ENCODE measurements at places on chromosomes 3 and 15.

GRCh38 chr15:40595773-40596172, 1.7 kb downstream of the KNL1 start:
- no peak for DNase-seq

GRCh38 chr3:45182915-45183871, 37.0 kb upstream of the CDCP1 start:
- DNase-seq, result no peak

DNA sequence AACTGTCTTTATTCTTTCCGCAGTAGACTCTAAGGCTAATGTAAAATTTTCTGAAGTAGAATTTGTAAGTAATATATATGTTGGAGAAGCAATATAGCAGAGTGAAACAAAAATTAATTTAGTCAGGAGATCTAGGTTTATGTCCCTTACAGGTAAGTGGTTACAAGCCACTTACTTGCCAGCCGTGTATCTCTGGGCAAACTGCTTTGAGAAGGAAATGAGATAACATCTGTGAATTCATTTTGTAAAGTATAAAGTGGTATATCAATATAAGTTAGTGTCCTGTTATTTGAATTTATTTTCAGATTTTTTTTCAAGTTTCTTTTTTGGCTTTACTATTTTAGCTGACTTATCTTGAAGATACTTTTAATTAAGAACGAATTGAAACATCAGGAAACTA, 5.5 kb downstream of the DAZL start:
- no peak for DNase-seq

DNA sequence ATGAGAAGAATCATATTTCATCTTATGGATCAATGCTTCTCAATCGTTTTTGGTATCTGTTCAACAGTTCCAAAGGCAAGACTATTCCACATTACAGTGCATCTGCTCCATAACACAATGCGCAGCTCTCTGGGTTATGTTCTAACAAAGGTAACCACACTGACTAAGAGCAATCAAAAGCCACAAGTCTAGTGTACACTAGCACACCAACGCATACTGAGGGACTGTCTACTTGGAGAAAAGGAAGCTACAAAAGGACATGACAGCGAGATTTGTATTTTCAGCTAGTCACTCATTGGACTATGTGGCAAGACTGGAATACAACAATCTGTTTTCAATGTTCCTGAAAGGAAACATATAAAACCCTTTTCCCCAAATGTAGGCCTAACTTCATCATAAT, 35.8 kb downstream of the SETD2 start:
- DNase-seq, result no peak

GRCh38 chr3:183526838-183527427, 28.6 kb downstream of the KLHL6 start:
- DNase-seq, result no peak

DNA sequence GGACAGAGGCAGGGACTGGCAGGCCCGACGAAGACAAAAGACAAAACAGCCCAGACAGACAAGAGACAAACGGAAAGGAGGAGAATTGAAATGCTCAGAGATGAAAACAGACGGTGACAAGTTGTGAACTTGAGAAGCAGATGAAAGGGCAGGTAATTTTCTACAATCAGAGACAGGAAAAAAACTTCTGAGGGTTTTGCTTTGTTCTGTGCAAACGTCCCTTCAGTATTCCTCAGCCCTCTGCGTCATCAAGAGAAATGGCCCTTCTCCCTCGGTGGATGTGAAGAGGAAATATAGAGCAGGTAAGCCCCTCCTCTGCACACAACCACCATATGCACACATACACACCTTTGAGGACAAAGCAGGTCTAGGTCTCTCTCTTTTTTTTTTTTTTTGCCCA, 206.6 kb downstream of the UACA start:
- DNase-seq, result no peak

DNA sequence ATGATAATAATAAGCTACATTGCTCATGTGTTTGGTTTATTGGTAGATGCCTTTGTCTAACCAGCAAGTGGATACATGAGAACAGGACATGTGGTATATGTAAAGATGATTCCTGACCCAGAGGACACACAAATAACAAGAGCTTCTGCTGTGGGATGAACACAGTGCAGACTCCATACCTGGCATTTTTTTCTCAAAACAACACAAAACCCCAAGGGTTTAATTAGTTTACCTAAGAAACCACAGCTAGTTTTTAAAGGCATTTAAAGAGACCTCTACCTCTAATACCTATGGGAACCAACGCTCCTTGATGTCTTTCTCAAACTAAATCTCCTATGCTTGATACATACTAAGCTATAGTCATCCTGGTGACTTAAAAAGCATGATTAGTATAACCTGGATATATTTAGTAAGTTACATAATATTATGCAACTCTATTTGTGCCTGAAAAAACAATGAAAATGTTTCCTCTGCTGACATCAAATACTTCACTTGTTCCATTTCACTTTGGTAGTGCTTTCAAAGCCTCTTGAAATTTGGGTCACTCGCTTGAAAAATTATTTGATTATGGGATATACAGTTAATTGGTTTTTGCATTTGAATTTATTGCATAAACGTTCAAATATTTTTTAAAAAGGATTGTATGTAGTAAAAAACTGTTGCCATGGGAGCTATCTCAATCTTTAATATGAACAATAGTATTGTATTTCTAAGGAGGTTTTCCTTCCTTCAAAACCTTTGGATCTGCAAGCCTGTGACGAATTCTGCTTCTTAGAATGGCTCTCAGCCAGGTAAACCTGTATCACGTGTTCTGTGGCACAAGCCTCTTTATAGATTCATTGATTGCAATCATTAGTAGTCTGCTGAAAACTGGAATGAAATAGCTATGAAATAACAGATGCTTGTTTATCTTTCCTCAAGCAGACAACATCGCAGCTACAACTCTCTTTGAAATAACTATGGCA, 233.0 kb upstream of the KCNMB2 start:
- no peak for DNase-seq

GRCh38 chr15:49423021-49423420, at the start of gene FGF7:
Gene FGF7, plus strand, starts transcription at chr15:49423242. Its CDS starts 1,056 bp downstream, at chr15:49424298.
- no peak for DNase-seq

GRCh38 chr15:67944010-67944641, 104.3 kb upstream of the RNU6-1 start:
- DNase-seq, result no peak

GRCh38 chr3:139301183-139301582, 42.6 kb upstream of the MRPS22 start:
- DNase-seq, result no peak

DNA sequence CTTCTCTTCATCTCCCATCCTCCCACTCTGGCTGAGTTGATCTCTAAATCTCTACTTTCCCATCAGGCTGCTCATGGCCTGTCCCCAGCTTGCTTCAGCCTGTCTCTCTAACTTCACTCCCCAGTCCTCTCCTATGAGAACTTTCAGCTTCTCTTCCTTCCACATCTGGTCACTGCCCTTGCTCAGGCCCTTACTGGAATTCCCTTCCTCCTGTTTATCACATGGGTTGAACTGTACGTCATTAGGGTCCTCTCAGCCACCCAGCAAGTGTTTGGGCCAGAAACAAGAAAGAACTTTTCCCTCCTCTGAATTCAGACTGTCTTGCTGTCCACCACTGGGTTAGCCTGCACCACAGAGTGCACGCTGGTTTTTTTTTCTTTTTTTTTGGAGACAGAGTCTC, 5.0 kb downstream of the PTPN23 start:
- DNase-seq, result no peak

DNA sequence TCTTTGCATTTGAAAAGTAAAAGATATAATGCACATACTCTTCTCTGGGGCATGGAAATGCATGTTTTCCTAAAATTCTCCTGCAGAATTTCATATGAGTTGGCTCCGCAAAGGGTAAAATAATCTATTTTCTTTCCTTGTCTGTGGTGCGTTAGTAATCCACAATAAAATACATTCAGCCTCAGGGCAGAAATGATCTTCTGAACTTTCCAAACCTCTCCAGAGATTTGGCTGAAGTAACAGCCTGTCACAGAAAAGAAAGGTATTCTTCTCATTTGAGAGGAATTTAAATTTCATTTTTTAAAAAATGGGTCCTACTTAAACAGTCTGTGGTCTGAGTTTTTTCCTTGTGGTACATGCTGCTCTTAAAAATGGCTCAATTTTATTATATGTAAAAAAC, 182.7 kb upstream of the DCBLD2 start:
- no peak for DNase-seq

GRCh38 chr3:61667814-61668213, 106.4 kb downstream of the PTPRG start:
- DNase-seq, result no peak

DNA sequence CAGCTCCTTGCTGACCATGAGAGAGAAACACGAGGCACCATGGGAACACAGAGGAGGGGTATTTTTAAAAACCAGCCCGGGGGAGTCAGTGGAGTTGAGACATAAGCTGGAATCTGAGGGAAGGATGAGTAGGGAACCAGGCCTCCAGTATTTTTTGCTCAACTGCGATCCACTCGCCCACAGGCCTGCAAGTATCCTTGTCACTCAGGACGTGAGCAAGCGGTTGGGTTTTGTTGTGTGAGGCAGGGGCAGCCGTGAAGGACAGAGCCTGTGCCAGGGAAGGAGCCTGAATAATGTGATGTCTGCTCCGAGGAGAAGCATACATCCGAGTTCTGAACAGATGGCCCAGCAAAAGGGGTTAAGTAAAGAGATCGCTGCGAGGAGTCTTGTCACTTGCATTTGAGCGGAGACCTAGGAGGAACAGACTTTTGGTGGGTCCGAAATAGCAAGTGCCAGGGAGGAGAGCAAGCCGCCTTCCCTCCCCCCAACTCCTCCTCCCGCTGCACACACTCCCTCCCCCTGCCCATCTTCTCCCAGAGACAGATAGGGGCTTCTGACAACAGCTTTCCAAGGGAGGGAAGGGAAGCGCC, 20.4 kb upstream of the NTRK3 start:
- peak; percentile 71 for DNase-seq

GRCh38 chr15:75231836-75232235, 26.3 kb upstream of the GOLGA6C start:
- no peak for DNase-seq

DNA sequence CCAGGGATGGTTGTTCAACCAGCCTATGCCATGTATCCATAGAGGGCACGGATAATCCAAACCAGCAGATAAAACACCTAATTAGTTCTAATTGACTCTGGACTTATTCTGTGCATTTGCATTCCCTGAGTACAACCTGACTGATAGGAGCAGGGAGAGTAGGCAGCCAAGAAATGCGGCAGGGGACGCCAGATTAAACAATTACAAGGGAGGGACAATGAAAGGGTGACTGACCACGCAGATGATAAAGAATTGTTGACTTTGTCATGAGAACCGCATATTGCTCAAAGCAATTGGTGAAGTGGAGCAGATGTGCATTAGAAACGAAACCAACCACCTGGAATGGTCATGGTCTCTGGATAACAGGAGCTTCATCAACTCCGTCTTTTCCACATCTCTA, 369.1 kb upstream of the FRG2C start:
- no peak for DNase-seq

- DNase-seq, result no peak
Observed at GRCh38 chr3:177944228-177944661, 592.0 kb upstream of the KCNMB2 start.

DNA sequence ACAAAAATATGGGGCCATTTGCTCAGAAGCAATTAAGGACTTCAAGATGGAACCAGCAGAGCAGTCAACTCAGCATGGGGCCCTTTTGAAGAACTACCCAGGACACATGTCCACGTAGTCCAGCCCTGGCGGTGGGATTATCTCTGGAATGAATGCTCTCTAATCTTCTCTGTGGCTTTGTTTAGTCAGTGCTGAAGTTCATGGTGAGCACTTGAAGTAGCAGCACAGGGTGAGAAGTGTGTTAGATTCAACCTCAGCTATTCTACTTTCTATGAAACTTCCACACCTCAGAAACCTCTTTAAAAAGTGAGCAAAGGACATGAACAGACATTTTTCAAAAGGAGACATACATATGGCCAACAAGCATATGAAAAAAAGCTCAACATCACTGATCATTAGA, 74.4 kb downstream of the THRB start:
- no peak for DNase-seq

DNA sequence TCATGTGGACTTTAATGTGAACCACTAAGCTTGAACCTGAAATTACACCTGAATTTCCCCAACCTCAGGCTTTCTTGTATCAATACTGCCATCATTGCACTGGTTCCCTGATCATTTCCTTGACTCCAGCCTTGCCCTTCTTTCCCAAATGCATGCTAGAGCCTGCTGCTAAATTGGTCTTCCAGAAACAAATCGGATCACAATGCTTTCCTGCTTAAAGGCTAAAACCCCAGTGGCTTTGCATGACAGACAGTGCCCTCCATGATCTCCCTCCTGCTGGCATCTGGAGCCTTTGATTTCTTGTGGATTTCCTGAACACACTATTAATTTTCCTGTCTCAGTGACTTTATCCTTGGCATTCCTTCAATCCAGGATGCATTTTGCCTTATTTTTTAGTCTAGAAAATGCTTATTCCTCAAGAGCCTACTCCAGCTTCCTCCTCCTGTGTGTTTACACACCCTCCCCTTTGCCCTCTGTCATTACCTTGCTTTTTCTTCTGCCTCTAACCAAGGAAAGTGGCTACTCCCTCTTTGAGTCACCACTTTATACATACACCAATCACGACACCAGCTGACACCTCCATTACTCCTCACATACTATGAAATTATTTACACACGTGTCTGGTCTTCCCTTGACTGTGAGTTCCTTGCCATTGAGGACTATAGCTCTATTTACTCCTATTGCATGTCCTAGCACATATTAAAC, 214.6 kb downstream of the KCNAB1 start:
- no peak for DNase-seq

DNA sequence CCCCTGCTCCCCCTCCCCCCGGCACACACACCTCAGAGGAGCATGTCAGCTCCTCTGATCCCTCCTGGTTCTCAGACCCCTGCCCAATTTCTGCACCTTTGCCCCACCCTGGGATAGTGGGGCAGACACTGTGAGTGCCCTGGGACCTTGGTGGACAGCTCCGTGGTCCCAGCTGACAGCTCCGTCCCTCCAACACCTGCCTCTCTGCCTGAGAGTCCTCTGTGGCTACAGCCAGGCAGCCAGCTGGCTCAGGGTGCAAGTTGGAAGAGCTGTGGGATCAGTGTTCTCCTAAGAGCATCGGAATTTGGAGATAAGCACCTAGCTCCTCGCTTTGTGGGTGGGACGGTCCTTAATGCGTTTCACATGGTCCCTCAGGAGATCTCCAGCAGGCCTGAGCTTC, 43.7 kb upstream of the PGPEP1L start:
- no peak for DNase-seq

Measured in dorsolateral prefrontal cortex (tissue), 122 donors.